Immature natural killer cell (primary cell): ENCODE measurements at places on chromosomes 5 and 9.

GRCh38 chr5:123156577-123157296 lies 67.7 kb downstream of the PRDM6 start:
- peaks cover 3% of the 10 kb centered on the region for H3K27me3 ChIP-seq
- DNase-seq = no peak
- H3K4me1 ChIP-seq = no peaks in the 10 kb centered on the region
- no peaks in the 10 kb centered on the region for H3K36me3 ChIP-seq
- H3K27ac ChIP-seq = no peak overlapping the region

DNA sequence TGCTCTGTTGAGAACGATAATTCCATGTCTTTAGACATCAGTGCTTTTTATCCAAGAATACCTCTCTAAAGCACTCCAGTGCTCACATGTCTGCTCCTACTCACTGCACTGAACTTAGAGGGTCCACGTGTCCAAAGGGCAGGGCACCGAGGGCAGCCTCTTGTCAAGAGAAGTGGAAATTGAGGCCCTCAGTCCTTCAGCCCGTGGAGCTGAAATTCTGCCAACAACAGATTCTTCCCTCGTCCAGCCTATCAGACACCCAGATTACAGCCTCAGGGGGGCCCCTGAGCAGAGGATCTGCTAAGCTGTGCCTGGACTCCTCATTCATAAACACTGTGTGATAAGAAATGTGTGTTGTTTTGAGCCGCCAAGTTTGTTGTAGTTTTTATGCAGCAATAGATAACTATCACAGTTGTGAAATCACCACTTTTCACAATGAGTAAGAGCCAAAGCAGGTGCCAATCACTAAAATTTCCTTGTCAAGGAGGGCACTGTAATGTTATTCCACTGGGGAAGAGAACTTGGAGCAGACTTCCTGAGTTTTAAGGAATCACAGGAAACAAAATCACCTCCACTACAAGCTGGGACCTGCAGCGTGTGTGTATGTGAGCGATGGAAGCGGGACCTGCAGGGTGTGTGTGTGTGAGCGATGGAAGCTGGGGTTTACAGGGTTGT lies 58.8 kb upstream of the IGFBPL1 start:
- no peak overlapping the region for H3K4me3 ChIP-seq
- H3K27ac ChIP-seq = no peak overlapping the region
- H3K36me3 ChIP-seq = no peaks in the 10 kb centered on the region
- DNase-seq = no peak

- peaks cover 15% of the 10 kb centered on the region for H3K4me1 ChIP-seq
- H3K36me3 ChIP-seq = peaks cover 59% of the 10 kb centered on the region
- no peak for DNase-seq
- H3K27me3 ChIP-seq = peaks cover 3% of the 10 kb centered on the region
- no peak overlapping the region for H3K4me3 ChIP-seq
These were observed 18.3 kb downstream of the NDUFS6 start for GRCh38 chr5:1819458-1819857.

DNA sequence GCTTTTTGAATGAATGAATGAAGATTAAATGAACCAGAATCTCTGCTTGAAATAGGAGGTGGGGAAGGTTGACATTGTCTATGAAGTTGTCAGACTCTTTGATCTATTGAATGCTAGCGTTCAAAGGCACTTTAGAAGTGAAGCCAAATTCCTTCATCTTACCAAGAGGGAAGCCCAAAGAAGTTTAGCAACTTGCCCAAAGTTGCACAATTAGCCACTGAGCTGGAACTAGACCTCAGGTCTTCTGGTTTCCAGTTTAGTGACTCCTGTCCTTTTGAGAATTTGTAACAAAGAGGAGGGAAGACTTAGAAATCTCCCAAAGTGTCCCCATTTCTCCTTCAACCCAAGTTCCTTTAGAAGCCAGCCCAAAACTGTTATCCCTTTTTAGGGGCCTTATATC lies 20.7 kb upstream of the SLC1A3 start:
- no peak overlapping the region for H3K27ac ChIP-seq
- no peaks in the 10 kb centered on the region for H3K36me3 ChIP-seq
- H3K4me3 ChIP-seq = no peak overlapping the region
- peaks cover 3% of the 10 kb centered on the region for H3K27me3 ChIP-seq

DNA sequence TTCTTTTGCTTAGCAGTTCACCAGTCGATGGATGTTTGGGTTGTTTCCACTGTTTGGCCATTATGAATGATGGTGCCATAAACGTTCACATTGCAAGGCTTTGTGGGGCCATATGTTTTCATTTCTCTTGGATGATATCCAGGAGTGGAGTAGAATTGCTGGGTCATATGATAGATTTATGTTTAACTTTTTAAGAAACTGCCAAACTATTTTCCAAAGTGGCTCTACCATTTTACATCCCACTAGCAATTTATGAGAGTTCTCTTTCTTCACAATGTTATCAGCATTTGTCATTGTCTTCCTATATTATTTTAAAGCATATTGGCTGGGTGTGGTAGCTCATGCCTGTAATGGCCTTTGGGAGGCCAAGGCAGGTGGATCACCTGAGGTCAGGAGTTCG lies 5.2 kb downstream of the GPR107 start:
- no peak overlapping the region for H3K27ac ChIP-seq
- no peak overlapping the region for H3K4me3 ChIP-seq
- no peaks in the 10 kb centered on the region for H3K36me3 ChIP-seq
- peaks cover 28% of the 10 kb centered on the region for H3K4me1 ChIP-seq
- no peak for DNase-seq

- DNase-seq = no peak
- no peak overlapping the region for H3K4me3 ChIP-seq
- no peaks in the 10 kb centered on the region for H3K36me3 ChIP-seq
- peaks cover 4% of the 10 kb centered on the region for H3K4me1 ChIP-seq
- peaks cover 3% of the 10 kb centered on the region for H3K27me3 ChIP-seq
These were observed 39.3 kb downstream of the GARNL3 start for GRCh38 chr9:127303830-127304229.
